ENCODE measurements at places on chromosomes 1 and 21.

DNA sequence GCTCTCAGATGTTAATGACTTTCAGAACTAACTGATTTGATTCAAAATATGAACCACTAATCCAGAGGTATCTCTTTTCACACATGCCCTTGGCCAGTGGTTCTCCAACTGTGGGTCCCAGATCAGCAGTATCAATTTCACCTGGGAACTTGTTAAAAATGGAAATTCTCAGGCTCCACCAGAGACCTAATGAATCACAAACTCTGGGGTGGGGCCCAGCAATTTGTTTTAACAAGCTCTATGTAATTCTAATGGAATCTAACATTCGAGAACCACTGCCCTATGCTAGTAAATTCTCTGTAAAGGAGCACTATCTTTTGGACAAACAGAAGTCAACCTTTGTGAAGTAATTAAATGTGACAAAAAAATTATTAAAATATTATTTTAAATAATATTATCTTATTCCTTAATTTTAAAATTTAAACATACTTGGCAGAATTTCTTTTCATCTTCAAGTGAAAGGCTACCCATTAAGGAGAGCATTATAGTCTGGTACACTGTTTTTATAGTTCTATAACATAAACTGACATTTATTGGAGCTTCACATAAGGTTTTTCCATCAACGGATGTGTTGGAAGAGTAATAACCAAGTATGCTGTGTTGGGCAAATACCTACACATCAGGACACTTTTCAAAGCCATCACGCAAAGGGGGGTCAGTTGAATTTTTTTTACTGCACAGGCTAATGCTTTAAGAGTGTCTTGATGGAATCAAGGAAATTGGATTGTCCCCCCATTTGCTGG lies 130.4 kb downstream of the LHX4 start:
- no peak for DNase-seq

GRCh38 chr1:192418552-192419285 lies 101.9 kb downstream of the RGS21 start:
- DNase-seq: no peak

- no peak for DNase-seq
These were observed 23.3 kb downstream of the OPRD1 start for GRCh38 chr1:28835237-28835650.

DNA sequence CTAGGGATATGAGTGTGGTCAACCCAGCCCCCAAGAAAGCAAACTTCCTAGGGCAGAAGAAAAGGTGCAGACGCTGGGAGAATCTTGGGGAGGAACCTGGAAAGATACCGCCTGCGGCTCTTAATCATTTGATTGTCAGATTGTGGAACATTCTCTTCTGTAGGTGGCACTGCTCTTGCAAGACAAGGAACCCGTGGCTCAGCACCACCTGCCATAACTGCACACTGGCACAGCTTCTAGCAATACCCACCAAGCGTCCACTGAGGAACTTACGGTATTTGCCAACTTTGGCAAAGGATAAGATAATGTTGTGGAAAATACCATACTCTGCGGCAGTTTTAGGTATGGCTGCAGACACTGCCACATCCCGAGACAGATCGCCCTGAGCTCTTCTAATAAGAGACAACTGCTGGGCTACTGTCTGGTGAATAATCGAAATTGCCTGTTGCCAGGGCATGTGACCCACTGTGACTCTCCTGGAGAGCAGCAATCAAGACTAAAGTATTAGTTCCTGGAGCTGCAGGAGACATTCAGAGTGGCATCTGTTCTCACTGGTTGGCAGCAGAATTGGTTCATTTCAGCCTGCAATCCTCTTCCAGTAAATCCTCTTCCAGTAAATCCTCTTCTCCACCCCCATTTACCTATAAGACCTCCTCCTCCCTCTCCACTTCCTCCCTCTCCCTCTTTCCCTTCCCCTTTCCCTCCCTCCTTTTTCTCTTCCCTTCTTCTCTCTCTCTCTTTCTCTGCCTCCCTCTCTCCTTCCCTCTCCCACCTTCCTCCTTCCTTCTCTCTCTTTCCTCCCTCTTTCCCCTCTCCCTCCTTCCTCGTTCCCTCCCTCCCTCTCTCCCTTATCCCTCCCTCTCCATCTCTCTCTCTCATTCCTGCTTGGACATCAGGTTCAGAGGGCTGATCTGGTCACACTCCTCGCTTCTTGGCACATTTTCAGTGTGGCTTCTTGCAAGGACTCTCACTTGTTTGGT lies 49.7 kb upstream of the B3GALT5 start:
- no peak for DNase-seq
